ENCODE measurements at places on chromosomes 11 and 22. TPM values are rescaled to one million over a fixed set of nuclear protein-coding genes. Genes with fewer than 3 reads are reported as not detected.

DNA sequence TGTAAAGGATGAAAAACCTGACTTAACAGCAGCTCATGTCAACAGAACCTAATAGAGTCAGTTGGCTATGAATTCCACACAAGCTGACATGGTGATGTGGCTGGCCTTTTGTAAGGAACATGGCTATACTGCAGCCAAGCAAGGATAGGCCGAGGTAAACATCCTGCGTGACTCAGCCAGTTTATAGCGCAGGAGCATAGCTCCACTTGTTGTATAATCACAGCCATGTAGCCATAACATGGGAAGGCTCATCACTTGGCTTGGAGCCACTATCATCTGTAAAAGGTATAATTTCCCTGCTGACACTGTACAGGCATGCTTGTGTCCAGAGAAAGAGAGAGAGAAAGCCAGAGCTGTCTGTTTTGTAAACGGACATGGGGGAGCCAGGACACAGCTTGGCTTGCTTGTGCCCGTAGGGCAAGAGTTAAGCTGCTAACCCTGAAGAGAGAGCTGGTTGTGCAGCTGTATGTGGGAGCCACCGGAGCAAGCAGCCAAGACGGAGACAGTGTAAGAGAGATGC is 104.4 kb upstream of the PLET1 start:
- DNase-seq, result peak; percentile 52

- DNase-seq, result no peak
These were observed 71.8 kb downstream of the UBASH3B start for GRCh38 chr11:122727101-122727929.

DNA sequence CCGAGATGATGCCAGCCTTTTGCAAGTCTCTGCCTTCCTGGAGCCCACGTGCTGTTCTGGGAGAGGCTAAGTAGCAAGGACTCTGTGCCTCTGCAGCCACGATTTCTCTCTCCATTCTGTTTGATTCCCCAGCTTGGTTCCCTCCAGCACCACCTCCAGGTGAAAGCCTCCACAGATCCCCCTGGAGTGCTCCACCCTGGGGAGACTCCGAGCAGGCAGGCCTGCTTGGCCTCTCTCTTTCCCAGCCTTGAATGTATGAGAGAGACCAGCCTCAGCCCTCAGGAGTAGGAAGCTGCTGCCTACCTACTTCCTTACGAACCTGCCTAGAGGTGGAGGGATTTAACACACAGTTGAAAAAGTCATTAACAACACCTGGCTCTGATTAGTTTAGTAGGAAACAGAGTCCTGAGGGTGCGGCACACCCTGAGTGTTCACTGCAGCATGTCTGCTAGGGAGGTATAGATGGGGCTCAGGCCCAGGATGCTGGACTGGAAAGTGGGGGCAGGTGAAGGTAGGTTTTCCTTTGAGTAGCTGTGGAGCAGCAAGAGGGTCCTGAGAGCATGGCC is 22.5 kb downstream of the TMPRSS5 start:
- DNase-seq, result no peak

- DNase-seq, result no peak
These were observed 2.8 kb downstream of the NAALADL1 start for GRCh38 chr11:65055538-65055937.

DNA sequence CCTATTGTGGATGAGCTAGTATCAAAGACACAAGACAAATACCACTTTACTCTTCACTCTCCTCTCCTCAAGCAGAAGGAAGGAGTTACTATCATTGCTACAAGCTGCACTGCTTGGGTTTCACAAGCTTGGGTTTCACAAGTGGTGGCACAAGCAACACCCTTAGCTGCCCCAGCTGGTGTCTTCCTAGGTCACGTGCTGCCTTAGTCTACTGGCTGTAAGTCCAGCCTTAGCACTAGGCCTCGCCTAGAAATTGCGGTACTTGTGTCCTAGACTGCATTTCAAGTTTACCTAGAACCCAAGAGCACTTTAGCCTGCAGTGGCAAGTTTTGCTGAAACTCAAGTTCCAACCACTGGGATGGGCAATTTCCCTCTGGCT is 86.6 kb downstream of the EHF start:
- no peak for DNase-seq

UBQLNL gene
- 0.69 TPM for total RNA-seq

DGCR2 gene
- total RNA-seq, result 104 TPM

- no peak for DNase-seq
These were observed 35.4 kb upstream of the CD44 start for GRCh38 chr11:35103366-35104208.

Measured in mucosa of gallbladder (tissue), 1 donor.